ENCODE measurements at places on chromosomes 3 and 15.
A peak's percentile ranks its signal among the peaks of the same experiment; 100 is the strongest.

DNA sequence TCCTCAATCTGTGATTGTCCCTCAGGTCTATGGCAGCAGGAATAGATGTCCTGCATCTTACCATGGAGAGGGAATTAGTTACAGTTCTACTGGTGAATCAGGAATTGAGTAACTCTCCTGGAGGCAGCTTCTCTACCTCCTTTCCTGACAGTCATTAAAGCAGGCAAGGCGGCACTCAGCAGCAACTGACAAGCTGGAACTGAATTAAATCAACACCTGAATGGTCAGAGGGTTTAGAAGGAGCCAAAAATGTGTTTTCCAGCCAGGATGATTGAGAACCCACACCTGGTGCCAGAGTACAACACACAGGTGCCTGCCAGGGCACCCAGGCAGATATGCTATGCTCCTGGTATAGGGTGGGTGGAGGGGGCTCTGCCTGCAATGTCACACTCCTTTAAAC lies 43.1 kb upstream of the TIPARP start:
- no peak for DNase-seq

DNA sequence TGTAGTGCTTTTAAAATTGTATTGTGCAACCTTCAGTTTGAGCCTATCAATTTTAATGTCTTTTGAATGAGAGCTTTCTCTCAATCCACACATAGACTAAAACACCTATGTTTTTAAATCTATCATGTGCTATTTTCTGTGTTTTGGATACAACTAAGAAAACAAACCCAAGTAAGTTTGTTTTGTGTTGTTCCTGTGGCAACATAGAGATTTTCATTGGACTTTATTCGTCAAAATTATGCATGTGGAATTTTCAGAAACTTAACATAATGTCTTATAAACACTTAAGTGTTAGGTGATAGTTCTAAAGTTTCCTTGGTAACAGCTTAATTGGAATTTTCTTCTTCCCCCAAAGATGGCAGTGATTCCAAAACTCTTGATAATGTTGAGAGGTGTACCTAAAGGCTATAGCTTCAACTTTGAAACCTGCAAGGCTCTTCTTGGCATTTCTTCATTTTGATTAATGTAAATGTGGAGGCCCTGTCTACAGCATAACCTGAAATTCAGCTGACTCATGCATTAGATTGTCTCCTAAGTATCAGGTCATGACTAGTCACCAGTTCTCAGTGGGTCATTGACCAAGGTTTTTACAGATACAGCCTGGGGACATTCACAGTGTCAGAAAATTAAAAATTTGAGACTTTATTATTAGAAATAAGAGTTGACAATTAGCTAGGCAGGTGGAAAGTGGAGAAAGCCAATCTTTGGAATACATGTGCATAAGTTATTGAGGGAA lies 44.4 kb downstream of the COL6A5 start:
- no peak for DNase-seq

DNA sequence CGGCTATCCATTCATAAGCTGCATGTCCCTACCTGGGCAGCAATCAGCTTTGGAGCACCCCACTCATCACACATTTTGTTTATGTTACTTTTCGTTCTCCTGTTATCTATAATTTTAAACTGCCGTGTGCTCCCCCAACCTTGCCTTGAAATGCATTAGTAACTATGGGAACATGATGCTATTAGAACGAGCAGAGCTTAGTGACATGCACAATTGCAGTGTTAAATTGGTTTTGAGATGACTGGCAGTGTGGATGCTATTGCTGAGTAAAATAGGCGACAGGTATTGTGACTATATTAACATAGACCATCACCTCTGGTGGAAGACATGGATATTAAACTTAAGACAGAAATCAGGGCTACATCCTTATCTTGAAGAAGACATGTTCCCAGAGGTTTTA lies 191.6 kb downstream of the KCNAB1 start:
- DNase-seq: no peak

DNA sequence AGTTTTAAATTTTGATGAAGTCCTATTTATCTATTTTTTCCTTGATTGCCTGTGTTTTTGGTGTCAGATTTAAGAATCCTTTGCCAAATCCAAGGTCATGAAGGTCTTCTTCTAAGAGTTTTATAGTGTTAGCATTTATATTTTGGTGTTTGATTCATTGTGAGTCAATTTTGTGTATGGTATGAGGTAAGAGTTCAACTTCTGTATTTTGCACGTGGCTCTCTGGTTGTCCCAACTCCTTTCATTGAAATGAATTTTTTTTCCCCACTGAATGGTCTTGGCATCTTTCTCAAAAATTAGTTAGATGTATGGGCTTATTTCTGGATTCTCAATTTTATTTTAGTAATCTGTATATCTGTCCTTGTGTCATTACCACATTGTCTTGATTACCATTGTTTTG lies 57.1 kb upstream of the STRIT1 start:
- DNase-seq: no peak

GRCh38 chr3:141368062-141368924 lies at the start of gene ZBTB38:
TSS of gene ZBTB38 (plus strand) at chr3:141368504. CDS start at chr3:141442389, 73,885 bp downstream.
- peak; percentile 88 for DNase-seq

GRCh38 chr15:82625136-82625535 lies 22.0 kb downstream of the CPEB1 start:
- DNase-seq: no peak

GRCh38 chr15:75170711-75171341 lies 30.9 kb upstream of the C15orf39 start:
- no peak for DNase-seq

DNA sequence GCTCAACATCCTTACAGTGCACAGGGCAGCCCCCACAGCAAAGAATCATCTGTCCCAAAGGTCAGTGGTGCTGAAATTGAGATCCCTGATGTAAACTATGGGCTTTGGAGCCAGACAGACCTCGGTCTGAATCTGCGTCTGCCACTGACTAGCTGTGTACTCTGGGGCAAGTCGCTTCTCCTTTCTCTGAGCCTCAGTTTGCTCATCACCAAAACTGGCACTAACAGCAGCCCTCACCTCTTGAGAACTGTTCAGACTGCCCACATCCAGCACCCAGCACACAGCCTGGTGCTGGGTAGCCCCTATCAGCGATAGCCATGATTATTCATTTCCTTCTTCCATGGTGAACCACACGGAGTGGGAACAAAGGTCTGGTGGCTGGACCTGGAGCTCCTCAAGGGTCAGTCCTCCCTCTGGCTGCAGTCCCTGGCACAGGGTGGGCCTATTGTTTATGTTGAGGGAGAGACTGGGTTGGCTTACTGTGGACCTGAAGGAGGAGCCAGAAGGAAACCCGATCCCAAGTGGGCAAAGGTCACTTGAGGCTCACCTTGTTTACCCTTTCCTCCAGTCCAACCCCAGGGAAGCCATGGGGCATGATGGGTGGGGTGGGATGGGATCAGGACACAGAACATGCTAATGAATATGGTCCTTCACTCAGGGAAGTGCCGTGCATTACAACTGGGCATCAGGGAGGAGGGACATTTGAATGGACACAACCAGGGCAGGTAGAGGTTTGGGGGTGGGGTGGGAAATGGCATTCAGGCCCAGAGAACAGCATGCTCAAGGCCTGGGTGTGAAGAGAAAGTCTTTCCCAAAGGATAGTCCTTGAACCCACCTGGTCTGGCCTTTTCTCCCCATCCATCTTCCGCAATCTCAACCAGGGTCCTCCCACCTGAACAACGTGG lies 1.6 kb upstream of the PRKCD start:
- DNase-seq: no peak

- no peak for DNase-seq
These were observed 333.4 kb upstream of the THRB start for GRCh38 chr3:24828011-24828410.

- DNase-seq: no peak
These were observed 12.5 kb downstream of the RAB27A start for GRCh38 chr15:55277116-55277564.

DNA sequence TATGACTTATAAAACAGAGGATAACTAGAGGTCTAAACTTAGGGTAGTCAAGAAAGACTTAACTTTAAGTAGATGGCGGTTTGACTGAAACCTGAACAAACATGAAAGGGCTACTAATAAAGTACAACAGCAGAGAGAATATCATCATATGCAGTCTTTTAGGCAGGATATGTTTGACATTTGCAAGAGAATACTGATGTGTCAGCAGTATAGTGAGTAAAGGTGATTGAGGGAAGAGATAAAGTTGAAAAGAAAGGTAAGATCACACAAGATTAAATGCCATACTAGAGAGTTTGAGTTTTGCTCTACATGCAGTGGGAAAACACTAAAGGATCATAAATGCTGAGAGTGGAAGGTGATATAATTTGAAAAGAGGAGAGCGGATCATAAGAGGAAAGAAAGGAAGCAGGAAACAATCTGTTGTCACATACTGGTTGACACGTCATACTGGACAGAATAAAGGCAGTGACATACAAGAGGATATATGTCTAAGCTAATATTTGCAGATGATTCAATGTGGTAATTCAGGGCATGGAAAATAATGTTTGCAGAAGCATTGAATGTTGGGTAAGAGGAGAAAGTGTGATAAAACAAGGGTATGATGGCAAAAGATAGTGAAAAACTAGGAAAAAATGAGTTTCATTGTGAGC lies 223.0 kb downstream of the EPHA6 start:
- DNase-seq: no peak

DNA sequence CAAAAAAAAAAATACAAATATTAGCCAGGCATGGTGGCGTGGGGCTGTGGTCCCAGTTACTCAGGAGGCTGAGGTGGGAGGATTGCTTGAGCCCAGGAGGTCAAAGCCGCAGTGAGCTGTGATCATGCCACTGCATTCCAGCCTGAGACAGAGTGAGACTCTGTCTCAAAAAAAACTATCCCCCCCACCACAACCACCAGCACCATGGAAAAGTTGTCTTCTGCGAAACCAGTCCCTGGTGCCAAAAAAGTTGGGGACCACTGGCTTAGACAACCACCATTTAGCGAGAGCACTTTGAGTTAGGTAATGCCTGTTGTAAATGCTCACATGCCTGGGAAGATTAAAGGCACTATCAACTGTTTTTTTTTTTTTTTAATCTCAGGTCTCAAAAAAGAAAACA lies 15.4 kb downstream of the ARHGAP31 start:
- no peak for DNase-seq

DNA sequence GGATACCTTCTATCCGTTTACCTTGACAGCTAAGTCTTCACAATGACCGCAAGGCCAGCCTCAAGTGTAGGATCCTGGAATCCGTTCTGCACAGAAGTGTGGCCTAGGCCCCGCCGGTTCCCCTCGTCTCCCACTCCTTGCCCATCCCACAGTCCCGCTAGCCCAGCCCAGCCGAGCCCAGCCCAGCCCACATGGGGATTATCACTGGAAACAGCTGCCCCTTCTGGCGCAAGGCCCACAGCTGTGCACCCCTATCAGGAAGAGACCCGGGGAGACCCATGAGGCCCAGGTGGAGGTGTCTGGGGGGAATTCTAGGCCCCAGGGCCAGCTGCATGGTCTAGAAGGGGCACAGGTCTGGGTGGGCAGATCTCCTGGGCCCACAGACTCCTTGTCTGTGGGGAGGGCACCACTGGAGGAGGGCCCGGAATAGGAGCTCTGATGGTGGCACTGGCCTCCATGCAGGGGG lies 27.9 kb upstream of the KLF13 start:
- DNase-seq: no peak

DNA sequence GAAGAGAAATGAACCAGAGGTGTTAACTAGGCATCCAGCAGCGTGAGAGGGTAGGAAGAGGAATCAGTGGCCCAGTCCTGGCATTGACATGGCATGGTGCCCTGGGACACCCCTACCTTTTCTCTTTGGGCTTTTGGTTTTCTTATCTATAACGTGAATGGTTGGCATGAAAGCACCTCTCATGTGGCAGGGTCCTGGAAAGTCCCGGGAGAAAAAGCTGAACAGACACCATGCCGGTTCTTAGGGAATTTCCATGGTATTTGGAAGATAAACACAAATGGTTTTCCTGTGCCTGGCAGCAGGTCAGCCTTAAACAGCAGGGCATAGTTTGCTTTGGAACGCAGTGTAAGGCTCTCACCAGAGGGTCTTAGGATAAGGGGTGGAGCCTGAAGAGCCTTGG lies 15.4 kb downstream of the ARNT2 start:
- DNase-seq: no peak

- no peak for DNase-seq
These were observed 157.8 kb downstream of the MECOM start for GRCh38 chr3:169505577-169506230.

DNA sequence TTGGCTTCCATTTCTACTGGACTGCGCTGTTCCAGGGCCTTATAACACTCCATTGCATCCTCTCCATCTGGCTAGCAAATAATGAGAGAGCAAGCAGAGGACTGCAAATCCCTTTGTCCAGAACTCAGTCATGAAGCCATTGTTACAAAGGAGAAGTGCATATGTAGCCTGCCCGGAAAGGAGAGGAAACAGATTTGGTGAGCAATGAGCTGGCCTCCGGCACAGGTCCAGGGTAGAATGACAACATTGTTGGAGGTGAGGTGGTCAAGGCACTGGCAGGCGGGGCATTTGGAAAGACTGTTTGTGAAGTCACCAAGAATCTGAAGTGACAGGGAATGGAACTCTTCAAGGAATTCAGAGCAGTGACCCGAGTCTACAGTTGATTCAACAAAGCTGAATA lies 25.0 kb upstream of the ATP1B3 start:
- peak; percentile 29 for DNase-seq

DNA sequence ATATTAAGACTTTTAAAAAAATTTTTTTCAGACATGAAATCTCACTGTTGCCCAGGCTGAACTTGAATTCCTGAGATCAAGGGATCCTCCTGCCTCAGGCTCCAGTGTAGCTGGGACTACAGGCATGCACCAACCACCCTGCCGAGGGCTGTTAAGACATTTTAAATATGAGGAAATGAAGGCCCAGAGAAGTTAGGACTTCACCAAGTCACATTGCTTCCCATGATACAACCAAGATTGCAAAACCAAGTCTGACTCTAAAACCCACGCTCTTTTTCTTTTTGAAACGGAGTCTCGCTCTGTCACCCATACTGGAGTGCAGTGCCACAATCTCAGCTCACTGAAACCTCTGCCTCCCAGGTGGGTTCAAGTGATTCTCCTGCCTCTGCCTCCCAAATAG lies 28.0 kb downstream of the PTPN9 start:
- DNase-seq: no peak

DNA sequence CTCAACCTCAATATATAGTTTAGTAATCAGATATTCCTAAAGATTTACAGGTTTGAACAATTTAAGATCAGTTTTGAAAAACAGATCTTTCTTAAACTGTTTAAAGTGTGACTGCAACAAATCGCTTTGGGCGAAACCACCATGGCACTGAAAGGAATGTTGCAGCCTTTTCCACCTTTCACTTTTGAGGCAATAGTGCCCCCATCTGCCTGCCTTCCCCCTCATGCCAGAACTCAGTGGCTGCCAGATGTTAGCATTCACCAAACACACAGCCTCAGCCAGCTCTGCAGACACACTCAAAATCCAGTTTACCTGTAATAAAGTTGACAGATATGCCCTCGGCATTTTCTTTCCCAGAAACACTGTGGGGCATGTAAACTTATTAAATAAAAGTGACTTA lies 3.3 kb downstream of the LYSMD4 start:
- DNase-seq: peak; percentile 59

DNA sequence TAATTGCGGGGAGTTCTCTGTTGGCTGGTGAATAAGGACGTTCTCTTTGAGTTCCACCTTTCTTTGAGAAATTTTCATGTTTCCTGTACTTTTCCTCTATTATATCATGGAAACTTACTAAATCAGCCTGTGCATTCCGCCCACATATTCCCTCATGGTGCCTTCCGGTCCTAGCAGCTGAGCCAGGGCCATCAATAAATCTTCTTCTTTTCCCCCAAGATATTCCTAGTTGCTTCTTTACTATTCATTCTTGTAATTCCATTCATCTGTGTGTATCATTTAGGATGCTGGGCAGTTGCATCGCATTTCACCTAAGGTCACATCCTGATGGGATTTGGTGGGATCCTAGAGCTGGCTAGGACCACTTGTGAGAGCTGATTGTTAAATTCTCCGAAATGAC lies 139.2 kb downstream of the RBMS3 start:
- DNase-seq: no peak

GRCh38 chr3:192905980-192906678 lies 11.5 kb downstream of the MB21D2 start:
- no peak for DNase-seq
